Mesendoderm (in vitro differentiated cells): ENCODE measurements at places on chromosomes 6 and 20.

GRCh38 chr6:161772176-161772575 lies 498.3 kb upstream of the AGPAT4 start:
- H3K27me3 ChIP-seq = no peaks in the 10 kb centered on the region
- H3K36me3 ChIP-seq = no peaks in the 10 kb centered on the region
- no peak for DNase-seq
- H3K27ac ChIP-seq = no peak overlapping the region
- H3K4me3 ChIP-seq = no peak overlapping the region

DNA sequence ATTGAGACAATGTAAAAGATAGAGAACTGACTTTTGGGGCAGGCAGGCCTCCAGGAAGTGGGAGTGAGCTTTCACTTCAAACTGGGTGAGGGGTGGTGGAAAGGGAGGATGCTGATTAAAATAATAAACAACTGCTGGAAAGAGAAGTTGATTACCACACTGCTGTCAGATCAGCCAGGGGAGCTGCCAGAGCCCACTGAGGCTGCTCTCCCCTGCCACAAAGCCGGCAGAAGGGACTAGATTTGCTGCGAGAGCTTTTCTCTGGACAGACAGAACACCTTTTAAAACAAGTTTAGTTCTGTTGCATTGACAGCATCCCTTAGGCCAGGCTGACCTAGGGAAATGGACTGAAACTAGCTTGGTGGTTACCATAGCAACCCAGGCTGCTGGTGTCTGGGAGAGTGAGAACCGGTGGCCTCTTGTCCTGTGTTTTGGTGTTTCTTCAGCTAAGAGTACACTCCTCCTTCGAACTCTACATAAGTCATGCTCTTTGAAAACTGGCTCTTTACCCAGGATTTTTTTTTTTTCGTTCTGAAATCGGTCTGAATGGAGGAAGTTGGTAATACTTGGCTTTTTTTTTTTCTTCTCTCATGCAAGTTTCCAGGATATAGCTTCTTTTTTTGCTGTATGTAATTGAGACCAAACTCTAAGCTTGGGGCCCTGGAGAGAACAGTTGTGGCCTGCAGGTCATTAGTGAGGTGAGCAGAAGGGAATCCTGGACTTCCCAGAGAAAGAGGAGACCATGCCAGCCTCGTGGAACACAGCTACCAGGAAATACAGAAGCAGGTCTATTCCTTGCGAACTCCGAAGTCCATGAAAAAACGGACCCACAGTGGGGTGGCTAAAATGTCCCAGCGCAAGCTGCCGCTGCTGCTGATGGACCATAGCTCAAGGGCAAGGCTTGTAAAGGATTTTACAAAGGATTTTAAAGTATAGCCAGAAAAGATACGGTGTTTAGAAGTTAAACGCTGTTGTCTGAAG lies 374.4 kb downstream of the UTRN start:
- peak; percentile 84 for DNase-seq
- no peak overlapping the region for H3K4me3 ChIP-seq
- H3K36me3 ChIP-seq = no peaks in the 10 kb centered on the region
- no peak overlapping the region for H3K27ac ChIP-seq
- no peaks in the 10 kb centered on the region for H3K27me3 ChIP-seq

DNA sequence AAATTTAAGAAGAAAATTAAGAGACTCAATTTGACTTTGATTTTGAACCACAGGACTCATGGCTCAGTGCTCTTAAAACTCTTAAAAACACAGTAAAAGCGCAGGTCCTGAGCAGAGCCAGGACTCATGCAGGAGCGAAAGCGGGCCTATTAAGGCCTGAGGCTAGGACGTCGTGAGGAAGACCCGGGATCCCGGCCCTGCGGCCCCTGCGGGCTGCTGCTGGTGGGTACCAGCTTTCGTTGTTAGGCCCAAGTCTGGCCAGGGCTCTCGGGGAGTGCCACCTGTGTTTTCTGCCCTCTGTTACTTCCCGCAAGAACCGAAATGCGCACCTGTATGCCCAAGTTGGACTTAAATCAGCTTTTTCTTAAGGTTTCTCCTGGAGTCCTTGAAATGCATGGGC lies 3.4 kb upstream of the PAX1 start:
- DNase-seq = no peak
- H3K4me1 ChIP-seq = no peaks in the 10 kb centered on the region
- peaks cover 82% of the 10 kb centered on the region for H3K27me3 ChIP-seq
- no peaks in the 10 kb centered on the region for H3K36me3 ChIP-seq
- no peak overlapping the region for H3K4me3 ChIP-seq
- no peak overlapping the region for H3K27ac ChIP-seq

GRCh38 chr20:48933017-48933766 lies 11.7 kb downstream of the ARFGEF2 start:
- no peaks in the 10 kb centered on the region for H3K36me3 ChIP-seq
- H3K27me3 ChIP-seq = no peaks in the 10 kb centered on the region
- H3K27ac ChIP-seq = no peak overlapping the region
- no peak for DNase-seq
- H3K4me1 ChIP-seq = no peaks in the 10 kb centered on the region
- no peak overlapping the region for H3K4me3 ChIP-seq

GRCh38 chr6:165774903-165775601 lies 112.0 kb upstream of the PDE10A start:
- DNase-seq = peak; percentile 76
- H3K4me3 ChIP-seq = no peak overlapping the region
- no peaks in the 10 kb centered on the region for H3K36me3 ChIP-seq
- no peak overlapping the region for H3K27ac ChIP-seq
- no peaks in the 10 kb centered on the region for H3K4me1 ChIP-seq

GRCh38 chr20:24483435-24484080 lies 14.1 kb downstream of the SYNDIG1 start:
- no peak for DNase-seq
- H3K4me1 ChIP-seq = no peaks in the 10 kb centered on the region
- H3K27ac ChIP-seq = no peak overlapping the region

DNA sequence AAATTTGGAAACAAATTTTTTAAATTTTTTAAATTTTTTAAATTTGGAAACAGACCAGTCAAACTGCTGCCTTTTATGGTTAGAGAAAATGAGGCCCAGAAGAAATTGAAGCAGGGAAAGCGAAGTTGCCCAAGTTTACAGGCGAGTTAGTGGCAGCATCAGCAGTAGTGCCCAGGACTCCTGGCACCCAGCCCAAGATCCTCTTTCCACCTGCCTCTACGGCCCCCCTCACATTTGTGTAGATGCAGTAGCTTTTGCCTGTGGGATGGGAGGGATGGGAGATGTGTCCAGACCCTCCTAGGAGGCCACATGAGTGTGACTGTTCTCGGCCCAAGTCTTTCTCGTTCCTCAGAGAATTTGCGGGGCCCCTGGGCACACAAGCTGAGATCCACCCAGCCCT lies 49.8 kb downstream of the HNF4A start:
- no peaks in the 10 kb centered on the region for H3K36me3 ChIP-seq
- H3K27me3 ChIP-seq = no peaks in the 10 kb centered on the region
- no peak for DNase-seq
- no peak overlapping the region for H3K4me3 ChIP-seq

DNA sequence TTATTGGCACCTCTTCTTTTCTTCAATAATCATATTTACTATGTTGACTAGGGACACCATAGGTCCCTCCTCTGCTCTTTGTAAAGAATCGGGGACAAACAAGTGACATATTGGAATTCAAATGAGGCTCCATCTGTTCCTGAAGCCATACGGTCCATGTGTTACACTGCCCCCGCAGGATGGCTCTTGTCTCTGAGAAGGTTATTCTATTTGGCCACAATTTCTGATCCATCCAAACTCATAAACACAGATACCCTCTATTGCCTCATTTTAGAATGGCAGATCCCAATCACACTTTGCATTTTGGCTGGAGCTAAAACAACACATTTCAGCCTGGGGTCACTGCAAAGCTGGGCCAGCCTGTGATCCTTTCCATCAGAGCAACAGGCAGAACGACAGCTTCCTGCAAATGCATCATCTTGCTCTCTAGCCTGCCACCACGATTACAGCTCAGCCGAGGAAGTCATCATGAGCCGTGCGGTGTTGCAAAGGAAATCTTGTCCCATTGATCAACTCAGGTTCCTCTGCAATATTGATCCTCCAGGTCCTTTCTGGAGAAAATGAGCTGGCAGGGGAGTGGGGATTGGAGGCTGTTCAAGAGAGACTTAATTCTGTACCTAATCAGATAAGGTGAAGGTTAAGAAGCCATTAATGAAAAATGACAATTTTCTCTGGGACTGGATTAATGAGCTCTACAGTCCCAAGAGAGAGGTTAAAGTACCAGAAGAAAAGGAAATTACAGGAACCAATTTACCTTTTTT lies 73.1 kb downstream of the AGPAT4 start:
- no peaks in the 10 kb centered on the region for H3K4me1 ChIP-seq
- no peaks in the 10 kb centered on the region for H3K36me3 ChIP-seq
- peak; percentile 19 for DNase-seq
- no peak overlapping the region for H3K4me3 ChIP-seq
- H3K27me3 ChIP-seq = no peaks in the 10 kb centered on the region

GRCh38 chr6:93790981-93791380 lies 371.6 kb upstream of the EPHA7 start:
- no peak overlapping the region for H3K4me3 ChIP-seq
- no peak overlapping the region for H3K27ac ChIP-seq
- H3K4me1 ChIP-seq = no peaks in the 10 kb centered on the region
- no peaks in the 10 kb centered on the region for H3K36me3 ChIP-seq
- H3K27me3 ChIP-seq = no peaks in the 10 kb centered on the region

DNA sequence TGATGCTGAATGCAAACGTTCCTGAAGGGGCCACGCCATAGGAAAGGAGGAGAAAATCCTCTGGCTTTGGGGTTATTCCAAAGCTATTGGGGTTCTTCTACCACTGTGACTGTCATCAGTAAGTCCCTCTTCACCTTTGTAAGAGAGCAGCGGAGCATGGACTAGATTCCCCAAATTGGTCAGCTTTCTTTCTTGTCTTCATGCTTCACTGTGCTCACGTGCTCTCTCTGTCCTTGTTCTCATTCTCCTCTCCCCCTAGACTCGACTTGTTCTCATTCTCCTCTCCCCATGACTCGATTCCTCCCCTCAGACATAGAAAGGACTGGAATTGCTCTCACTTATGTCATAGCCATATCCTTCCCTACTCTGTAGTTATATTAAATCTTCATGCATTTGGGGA lies 54.8 kb upstream of the ADGRG6 start:
- no peak overlapping the region for H3K27ac ChIP-seq
- H3K36me3 ChIP-seq = no peaks in the 10 kb centered on the region
- H3K4me3 ChIP-seq = no peak overlapping the region
- H3K4me1 ChIP-seq = no peaks in the 10 kb centered on the region
- no peak for DNase-seq

- no peaks in the 10 kb centered on the region for H3K36me3 ChIP-seq
- no peaks in the 10 kb centered on the region for H3K4me1 ChIP-seq
- DNase-seq = no peak
- no peaks in the 10 kb centered on the region for H3K27me3 ChIP-seq
- no peak overlapping the region for H3K4me3 ChIP-seq
Measured at GRCh38 chr6:36727505-36728021, 29.9 kb downstream of the RAB44 start.

DNA sequence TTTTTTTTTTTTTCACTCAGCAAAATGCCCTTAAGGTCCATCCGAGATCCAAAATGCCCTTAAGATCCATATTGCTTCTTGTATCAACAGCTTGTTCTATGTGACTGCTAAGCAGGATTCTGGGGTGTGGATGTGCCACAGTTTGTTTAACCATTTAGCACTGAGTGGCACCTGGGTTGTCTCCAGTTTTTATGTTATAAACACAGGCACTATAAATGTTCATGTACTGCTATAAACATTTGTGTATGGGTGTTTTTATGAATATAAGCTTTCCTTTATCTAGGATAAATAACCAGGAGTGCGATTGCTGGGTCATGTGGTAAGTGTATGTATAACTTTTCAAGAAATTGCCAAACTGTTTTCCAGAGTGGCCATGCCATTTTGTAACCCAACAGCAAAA lies 386.0 kb downstream of the RNGTT start:
- no peaks in the 10 kb centered on the region for H3K36me3 ChIP-seq
- H3K4me3 ChIP-seq = no peak overlapping the region
- no peaks in the 10 kb centered on the region for H3K27me3 ChIP-seq
- no peaks in the 10 kb centered on the region for H3K4me1 ChIP-seq

GRCh38 chr6:139051396-139052060 lies 23.0 kb downstream of the ABRACL start:
- H3K4me1 ChIP-seq = no peaks in the 10 kb centered on the region
- no peak for DNase-seq
- no peaks in the 10 kb centered on the region for H3K36me3 ChIP-seq

DNA sequence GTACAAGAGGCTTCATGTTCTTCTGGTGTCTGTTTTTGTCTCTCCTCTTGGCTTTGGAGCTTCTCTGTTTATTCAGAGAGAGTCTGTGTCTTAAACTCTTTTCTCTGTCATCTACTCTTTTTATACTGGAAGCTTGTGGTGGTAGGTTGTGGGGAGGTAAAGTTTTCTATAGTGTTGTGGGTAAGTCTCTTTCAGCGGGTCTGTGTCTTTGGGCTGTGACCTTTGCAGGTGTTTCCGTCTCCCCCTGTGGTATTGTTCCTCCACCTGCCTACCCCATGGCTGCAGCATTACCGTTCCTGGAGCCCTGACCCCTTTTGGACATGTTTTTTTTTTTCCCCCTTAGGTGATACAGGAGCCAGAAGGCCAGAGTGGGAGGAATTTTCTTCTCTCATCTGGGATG lies 37.9 kb upstream of the FERMT1 start:
- H3K27me3 ChIP-seq = no peaks in the 10 kb centered on the region
- no peaks in the 10 kb centered on the region for H3K4me1 ChIP-seq
- H3K36me3 ChIP-seq = no peaks in the 10 kb centered on the region
- no peak overlapping the region for H3K4me3 ChIP-seq
- H3K27ac ChIP-seq = no peak overlapping the region

GRCh38 chr6:27902335-27903314 lies 9.6 kb downstream of the OR2B2 start:
- H3K27me3 ChIP-seq = no peaks in the 10 kb centered on the region
- no peaks in the 10 kb centered on the region for H3K4me1 ChIP-seq
- H3K27ac ChIP-seq = no peak overlapping the region
- H3K4me3 ChIP-seq = peak overlapping the region; percentile 77
- H3K36me3 ChIP-seq = no peaks in the 10 kb centered on the region
- peak; percentile 84 for DNase-seq

DNA sequence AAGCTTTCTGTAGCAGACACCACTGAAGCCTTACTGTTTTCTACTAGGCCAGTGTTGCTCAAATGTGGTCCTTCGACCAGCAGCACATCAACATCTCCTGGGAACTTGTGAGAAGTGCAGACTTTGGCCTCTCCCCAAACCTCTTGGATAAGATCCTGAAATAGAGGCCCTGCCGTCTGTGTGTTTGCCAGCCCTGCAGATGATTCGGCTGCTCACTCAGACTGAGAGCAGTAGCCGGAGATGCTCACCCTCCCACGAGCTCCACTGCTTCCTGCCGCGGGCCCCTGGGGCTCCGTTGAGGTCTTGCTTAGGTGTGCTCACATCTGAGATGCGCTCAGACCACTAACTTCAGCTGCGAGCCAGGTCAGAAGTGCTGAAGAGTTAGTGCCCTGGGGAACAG lies 129.5 kb upstream of the SSTR4 start:
- H3K4me1 ChIP-seq = no peaks in the 10 kb centered on the region
- no peak overlapping the region for H3K27ac ChIP-seq
- no peaks in the 10 kb centered on the region for H3K27me3 ChIP-seq
- H3K4me3 ChIP-seq = no peak overlapping the region
- H3K36me3 ChIP-seq = no peaks in the 10 kb centered on the region

GRCh38 chr6:7138921-7139358 lies 31.2 kb downstream of the RREB1 start:
- H3K36me3 ChIP-seq = no peaks in the 10 kb centered on the region
- H3K4me3 ChIP-seq = no peak overlapping the region
- peak; percentile 93 for DNase-seq
- H3K4me1 ChIP-seq = peaks cover 16% of the 10 kb centered on the region

- no peaks in the 10 kb centered on the region for H3K27me3 ChIP-seq
- no peak overlapping the region for H3K4me3 ChIP-seq
- no peak for DNase-seq
- H3K27ac ChIP-seq = no peak overlapping the region
- no peaks in the 10 kb centered on the region for H3K36me3 ChIP-seq
Measured at GRCh38 chr6:49457771-49458170, 5.3 kb downstream of the MMUT start.
